NCI-H2081 treated with DMSO at 0.1 percent for 48 hours (cell line): ENCODE measurements at places on chromosomes 5 and 9.

GRCh38 chr9:111456529-111456928 is 27.7 kb downstream of the ECPAS start:
- DNase-seq: no peak

- no peak for DNase-seq
These were observed 97.3 kb upstream of the HMHB1 start for GRCh38 chr5:143714629-143715028.

DNA sequence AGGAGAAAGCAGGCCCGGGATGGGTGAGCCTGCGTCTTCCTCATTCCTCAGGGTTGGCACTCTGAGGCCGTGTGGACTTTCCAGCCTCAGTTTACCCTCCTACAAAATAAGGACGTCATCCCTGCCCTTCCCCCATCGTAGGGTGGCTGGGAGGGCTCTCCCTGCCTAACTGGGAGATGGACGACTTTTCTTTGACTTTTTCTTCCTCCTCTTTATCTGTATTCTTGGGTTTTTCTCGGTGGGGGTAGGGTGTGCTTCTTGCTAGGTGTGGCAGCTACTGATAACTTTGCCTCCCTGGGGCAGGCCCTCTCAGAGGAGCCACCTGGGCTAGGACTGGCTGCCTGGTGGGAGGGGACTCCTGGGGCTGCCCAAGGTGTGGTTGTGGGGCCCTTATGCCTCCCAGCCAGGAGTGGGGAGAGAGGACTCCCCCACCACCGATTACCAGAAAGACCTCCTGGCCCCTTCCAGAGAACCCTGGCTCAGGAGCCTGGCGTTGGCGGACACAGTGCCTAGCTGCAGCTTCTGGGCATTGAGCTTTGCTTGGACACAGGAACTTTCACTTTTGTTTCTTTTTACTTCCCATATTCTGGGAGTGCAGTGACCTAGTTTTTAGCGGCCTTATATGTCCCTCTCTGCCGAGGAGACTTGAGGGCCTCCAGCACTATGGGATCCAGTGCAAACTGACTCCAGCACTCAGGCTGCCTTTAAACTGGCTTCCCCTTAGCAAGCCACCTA is 6.1 kb downstream of the GLIPR2 start:
- no peak for DNase-seq

GRCh38 chr5:43225649-43226245 is 33.7 kb downstream of the NIM1K start:
- DNase-seq: no peak

DNA sequence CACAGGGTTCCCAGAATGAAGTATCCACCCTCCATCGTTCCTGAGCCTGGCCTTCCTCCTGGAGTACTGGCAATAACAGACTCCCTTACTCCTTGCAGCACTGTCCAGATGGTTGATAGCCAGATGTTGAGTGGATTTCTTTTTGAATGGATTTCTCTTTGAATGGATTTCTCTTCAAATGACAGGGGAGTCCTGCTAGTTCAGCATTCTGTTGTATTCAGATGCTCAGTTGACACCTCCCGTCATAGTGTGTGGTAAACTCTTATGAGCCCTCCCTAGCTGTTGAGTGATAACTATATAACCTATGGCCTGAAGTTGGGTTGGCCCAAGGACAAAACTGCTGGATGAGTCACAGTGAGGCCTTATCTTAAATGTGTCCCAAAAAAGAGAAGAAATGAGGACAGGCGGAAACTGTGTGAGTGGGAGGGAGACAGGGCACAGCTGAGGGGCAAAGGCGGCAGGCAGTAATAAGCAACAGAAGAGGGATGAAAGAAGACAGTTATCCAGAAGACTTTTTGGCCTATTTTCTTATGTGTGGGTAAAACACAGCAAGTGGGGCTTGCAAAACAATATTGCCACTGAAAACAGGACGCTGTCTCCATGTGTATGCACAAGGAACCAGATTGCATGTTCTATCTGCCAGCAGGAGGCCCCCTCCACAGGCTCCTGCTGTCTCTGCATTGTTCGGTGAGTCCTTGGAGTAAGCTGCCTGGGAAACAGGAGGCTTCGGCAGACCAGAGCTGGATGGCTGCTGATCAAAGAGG is 209.5 kb upstream of the S1PR3 start:
- DNase-seq: no peak

- no peak for DNase-seq
These were observed 6.1 kb downstream of the PITX1 start for GRCh38 chr5:135027697-135028615.

DNA sequence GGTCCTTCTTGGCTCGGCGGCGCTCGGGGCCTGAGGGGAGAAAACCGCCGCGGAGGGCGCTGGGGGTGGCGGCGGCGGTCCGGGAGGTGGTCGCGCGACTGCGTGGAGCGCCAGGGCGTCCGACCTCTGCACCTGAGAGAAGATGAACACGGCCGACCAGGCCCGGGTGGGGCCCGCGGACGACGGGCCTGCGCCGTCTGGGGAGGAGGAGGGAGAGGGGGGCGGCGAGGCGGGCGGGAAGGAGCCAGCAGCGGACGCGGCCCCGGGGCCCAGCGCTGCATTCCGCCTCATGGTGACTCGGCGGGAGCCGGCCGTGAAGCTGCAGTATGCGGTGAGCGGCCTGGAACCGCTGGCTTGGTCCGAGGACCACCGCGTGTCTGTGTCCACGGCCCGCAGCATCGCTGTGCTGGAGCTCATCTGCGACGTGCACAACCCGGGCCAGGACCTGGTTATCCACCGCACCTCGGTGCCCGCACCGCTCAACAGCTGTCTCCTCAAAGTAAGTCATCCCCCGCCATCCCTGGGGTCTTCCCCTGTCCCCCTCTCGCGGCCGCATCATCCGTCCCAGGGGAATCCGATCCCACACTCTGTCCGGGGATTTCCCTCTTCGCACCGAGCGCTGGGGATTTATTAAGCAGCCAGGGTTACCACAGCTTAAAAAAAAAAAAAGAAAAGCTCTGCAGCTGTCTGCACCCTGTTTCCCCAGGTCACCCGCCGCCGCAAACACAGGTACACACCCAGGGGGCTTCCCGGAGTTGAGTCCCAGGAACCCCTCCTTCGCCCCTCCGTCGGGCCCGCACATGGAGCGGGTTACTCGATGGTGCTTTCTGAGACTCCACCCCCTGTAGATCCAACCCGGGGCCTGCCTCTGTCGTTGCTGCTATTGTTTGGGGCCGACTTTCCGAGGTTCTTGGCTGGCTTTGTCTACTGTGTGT is at the start of gene GTF3C4:
Gene GTF3C4, plus strand, starts transcription at position 8 of the 935 bp plus-strand sequence. Its CDS starts 135 bp downstream, at position 143.
- no peak for DNase-seq

- no peak for DNase-seq
These were observed 137.8 kb downstream of the PAX5 start for GRCh38 chr9:36896296-36896695.

GRCh38 chr5:179422213-179422855 is 77.1 kb upstream of the ADAMTS2 start:
- no peak for DNase-seq

DNA sequence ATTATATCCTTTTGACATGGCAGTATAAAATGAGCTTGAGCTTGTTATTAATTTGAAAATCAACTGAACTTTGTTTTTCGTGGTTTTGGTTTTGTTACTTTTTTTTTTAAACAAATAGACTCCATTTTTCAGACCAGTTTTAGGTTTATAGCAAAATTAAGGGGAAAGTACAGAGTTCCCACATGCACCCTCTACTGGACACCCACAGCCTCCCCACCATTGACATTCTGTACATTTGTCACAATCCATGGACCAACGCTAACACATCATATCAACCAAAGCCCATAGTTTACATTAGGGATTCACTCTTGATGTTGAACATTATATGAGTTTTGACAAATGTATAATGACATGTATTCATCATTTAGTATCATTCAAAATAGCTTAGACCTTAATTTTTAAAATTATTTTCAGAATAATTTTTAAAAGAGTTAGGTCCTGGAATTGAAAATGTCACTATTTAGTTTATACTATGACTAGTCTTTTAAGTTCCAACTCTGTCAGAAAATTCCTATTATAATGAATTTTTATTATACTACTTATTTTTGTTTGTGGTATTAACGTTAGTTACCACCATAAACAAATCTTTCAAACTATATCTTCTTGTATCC is 35.3 kb upstream of the JMY start:
- no peak for DNase-seq

GRCh38 chr9:133991214-133991921 is 756 bp downstream of the VAV2 start:
- DNase-seq: no peak

DNA sequence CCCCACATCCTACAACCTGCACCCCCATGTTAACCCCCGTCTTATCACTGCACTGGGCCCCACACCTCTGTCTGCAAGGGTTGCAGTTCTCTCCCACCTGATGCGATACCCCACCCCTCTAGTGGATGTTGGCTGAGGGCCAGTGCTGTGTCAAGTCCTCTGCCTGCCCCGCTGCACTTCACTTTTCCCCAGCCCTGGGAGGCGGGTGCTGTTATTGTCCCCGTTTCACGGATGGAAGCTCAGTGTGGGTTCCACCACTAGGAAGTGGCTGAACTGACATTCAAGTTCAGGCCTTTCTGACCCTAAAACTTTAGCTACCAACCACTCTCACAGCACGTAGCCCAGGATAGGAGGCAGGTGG is 3.5 kb downstream of the SNCB start:
- no peak for DNase-seq

- no peak for DNase-seq
These were observed 1642.7 kb upstream of the WWC1 start for GRCh38 chr5:166648736-166649135.

- no peak for DNase-seq
These were observed 167.5 kb downstream of the HACD4 start for GRCh38 chr9:20863945-20864344.

- no peak for DNase-seq
These were observed 44.7 kb downstream of the ERAP1 start for GRCh38 chr5:96763026-96763425.

GRCh38 chr9:128323212-128323730 is 632 bp downstream of the COQ4 start:
- DNase-seq: no peak

DNA sequence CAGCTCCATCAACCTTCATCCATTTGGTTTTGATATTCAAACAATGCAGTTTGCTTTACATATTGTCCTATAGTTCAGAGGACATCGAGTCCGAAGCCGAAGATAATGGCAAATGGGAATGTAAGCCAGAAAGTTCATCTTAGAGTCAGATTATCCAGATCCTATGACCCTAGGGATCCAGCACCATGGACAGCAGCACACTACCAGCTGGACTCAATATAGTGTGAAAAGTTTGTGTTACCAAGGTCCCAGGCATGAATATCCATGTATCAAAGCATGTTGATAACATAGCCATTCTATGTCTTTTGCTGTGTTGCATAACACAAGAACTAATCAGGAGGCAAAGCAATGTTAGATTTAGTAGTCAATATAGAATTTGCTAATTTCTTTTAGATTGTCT is 46.3 kb downstream of the FSTL4 start:
- no peak for DNase-seq

DNA sequence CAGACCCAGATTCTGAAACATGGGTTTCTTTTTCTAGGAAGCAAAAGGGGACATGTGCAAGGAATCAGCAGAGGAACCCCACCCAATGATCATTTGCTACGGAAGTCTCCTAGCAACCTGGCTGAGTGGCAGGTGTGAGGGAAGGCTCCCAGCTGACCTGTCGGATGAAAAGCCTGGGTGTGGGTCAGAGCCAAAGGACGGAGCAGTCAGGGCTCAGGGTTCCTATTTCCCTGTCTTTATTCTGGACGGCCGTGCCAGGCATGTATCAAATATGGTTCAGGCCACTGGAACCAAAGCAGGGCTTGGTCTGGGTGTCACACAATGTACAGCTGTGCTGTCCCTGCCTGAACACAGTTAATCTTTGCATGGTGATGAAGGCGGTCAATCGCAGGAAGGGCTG is 20.1 kb downstream of the STK10 start:
- DNase-seq: no peak

DNA sequence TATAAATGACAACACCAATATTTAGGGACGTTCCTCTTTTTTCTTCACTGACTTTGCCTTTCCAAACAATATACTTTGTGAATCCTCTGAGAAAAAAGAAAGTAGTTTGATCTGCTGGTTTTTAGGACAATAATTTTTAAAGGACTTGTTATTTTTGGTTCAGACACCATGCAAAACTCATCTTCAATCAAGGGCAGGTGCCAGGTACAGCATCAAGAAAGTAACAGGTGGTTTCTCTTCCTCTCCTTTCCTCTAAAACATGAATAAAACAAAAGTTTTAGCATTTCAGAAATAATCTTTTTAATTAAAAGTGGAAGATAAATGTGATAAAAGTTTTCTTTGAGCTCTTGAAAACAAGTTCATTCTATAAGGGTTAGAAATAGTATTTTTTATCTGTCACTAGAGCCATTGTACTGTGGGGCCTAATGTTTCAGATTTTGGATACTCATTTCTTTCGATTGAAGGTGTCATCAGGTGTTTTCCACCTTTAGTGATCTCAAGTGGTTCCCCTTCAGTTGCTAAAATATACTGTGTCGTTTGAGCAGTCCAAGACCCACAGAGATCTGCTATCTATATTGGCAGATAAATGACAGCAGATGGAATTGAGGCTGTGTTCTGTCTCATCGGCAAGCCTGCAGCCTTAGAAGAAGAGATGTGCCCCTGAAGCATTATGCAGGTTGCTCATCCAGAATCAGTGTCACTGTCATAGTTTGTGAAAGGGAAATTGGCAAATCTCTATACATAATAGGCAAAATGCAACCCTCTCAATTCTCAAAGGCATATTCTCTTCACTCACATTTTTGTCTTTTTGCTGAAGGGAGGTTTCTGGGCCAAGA is 499.7 kb downstream of the PDE4D start:
- no peak for DNase-seq

- DNase-seq: no peak
These were observed 224.5 kb upstream of the RFX3 start for GRCh38 chr9:3750321-3750720.

GRCh38 chr5:10330511-10331230 is 22.8 kb upstream of the MARCHF6 start:
- DNase-seq: no peak

- no peak for DNase-seq
These were observed 1.6 kb downstream of the DCAF12 start for GRCh38 chr9:34124926-34125325.

DNA sequence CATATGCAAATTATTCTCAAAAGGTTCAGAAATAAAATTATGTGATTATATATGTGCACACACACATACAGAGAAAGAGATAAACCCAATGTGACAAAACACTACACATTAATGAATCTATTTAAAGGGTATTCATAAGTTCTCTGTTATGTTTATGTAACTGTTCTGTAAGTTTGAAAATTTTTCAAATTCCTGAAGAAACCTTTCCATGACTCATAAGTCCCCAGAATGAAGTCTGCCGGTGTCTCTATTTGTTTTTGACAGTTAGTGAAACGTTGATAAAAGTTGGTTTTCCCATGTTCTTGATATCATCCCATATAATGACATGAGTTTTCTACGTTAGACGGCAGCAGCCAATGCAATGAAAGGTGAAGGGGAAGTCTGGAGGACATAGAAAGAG is 199.5 kb upstream of the PUM3 start:
- DNase-seq: no peak

DNA sequence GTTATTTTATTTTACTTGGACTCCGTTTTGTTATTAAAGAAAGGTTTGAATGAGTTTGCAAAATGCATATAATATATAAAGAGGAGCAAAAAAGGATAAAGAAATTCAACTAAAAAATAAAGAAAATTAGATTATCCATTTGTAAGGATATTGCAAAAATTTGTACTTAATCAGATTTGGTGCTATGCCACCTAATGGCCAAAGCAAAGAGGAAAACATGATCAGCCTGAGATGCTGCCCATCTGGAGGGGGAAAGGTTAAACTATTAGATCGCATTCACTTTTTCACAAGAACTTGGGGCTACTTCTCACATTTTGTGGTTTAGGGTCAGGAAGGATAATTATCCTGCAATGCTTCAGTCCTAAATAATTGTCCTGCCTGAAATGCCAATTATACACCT is 350.6 kb downstream of the MLLT3 start:
- DNase-seq: no peak
